ENCODE measurements at places on chromosomes 1 and 21.

DNA sequence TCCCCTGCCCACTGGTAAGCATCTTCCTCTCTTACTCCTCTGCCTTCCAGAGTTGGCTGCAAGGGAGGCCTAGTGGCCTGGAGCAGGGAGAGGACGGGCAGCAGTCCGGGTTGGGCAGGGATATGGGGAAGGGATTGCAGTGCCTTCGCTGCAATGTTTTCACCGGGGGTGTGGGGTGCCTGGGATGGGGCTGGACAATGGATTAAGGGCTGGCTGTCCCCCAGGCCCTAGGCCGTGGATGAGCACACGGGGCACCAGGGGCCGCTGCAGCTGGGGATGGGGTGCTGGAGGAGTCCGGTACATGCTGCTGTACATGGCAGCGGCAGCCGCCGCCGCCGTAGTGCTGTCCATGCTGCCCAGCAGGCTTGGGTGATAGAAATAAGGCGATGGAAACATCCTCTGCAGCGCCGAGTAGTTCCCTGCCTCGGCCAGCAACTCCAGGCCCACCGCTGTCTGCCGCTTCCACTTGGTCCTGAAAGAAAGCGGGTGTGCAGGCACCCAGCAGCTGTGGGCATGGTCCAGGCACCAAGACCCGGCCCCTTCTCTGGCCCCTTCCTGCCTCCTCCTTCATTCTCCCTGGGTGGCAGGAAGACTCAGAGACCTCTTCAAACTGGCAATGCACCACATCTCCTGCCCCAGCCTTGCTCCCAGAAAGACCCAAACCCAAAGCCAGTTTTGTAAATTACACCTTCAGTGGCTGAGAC, 4.8 kb downstream of the BARHL2 start:
- DNase-seq = no peak

- peak; percentile 30 for DNase-seq
Observed at GRCh38 chr21:41868062-41868710, 11.0 kb downstream of the PRDM15 start.

GRCh38 chr1:186304982-186305949, 69.8 kb downstream of the TPR start:
- DNase-seq = no peak

GRCh38 chr1:117810553-117810952, 118.9 kb downstream of the GDAP2 start:
- DNase-seq = no peak

- DNase-seq = no peak
Observed at GRCh38 chr1:33008051-33008914, 28.4 kb downstream of the AK2 start.

- DNase-seq = peak; percentile 88
Observed at GRCh38 chr1:167617153-167618147, 12.6 kb upstream of the RCSD1 start.

- no peak for DNase-seq
Observed at GRCh38 chr21:22763442-22763841, 1765.2 kb downstream of the NCAM2 start.

DNA sequence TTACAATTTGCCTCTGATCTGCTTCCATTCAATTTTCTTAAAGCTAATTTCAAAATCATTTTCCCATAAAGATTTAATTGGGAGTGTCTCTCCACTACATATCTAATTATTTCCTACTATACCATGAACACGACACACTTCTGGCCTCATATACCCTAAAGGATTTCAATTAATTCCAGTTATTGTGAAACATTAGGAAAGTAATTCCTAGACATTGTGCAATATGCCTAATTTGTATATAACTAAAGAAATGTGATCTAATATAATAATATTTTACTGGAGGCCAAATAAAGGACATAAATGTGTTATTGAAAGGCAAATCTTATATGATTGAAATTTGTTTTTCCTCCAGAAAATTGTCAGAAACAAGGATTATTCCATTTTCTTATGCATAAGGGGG, 727.2 kb upstream of the ADGRL2 start:
- no peak for DNase-seq

DNA sequence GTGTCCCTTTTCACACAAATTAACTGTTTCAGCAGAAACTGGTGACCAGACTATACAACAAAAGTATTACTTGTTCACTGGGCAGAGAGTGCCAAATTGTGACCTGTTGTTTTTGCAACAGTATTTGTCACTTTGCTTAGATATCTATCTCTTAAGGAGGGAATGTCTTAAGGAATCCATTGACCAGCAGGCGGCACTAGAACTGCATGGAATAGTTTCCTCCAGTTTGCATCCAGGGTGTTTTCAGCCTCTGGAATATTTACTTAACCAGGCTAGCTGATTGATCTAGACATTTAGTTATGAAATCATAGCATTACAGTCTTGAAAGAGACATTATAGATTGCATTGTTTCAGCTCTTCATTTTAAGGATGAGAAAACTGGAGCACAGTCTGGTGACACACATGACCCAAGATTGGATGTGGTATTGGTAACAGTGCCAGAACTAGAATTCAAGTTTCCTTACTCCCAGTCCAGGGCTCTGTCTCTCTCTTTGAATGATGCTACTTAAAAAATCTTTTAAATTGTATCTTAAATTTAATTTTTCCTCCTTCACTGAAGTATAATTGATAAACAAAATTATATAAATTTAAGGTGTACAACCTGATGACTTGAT, 16.9 kb downstream of the RPTN start:
- DNase-seq = no peak

DNA sequence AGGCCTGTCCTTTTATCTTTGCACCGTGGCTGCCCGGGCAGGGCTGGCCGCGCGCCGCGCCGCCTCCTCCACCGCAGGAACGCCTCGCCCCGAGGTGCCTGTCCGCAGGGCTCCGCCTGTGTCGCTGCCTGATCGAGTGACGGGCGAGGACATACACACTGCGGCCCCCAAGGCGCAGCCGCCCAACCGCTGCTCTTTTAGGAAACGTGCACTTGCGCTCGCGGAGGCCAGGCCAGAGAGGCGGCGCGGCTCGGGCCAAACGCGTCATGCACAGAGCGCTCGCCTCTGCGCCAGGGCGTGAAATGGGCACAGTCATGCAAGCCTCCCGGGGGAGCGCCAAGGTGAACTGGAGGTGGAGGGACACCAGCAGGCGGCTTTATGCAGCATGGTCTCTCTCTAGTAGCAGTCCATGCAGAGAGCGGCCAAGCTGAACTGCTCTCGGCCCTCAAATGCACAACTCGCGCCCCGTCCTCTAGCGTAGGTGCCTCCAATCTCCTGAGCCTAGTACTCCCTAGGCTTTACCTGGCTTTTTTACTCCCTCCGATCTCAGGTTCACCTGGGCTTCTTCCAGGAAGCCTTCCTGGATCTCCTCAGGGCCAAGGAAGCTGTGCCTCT, 12.9 kb downstream of the TRABD2B start:
- DNase-seq = no peak

DNA sequence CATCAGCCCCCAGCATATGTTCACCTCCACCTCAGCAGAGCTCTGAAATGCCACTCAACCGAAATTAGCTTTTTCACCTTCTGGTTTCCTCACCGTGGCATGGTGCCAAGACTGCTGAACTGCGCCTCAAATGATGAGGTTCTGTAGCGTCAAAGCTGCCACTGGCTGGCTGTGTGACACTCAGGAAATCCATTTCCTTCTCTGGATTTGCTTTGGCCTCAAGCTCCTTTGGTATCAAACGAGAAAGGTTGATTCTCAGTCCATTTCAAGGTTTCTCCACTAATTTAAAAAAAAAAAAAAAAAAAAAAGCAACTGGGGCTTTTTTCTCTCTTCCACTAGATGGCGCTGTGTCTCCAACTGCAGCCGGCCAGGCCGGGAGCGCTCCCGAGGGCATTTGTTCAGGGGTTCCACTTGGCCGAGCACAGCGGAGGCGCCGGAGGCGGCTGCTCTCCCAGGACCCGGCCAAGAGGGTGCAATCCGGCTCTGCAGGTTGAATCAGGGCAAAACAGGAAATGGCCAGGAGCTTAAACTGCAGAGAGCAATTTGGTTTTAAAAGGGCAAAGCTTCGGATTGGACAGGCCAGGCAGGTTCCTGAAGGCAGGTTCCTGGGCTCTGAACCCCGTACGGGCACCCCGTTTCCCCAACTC, 26.5 kb upstream of the PLA2G2C start:
- DNase-seq = peak; percentile 78

DNA sequence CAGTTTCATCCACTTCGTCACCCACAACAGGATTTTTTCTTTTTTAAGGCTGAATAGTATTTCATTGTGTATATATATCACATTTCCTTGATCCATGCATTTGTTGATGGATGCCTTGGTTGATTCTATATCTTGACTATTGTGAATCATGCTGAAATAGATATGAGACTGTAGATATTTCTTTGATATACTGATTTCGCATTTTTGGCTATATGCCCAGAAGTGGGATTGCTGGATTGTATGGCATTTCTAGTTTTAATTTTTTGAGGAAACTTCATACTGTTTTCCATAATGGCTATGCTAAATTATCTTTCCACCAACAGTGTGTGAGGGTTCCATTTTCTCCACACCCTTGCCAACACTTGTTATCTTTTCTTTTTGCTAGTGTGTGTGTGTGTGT, 5.0 kb downstream of the GUCA2B start:
- no peak for DNase-seq

GRCh38 chr1:56709995-56710394, 64.9 kb downstream of the PRKAA2 start:
- no peak for DNase-seq

GRCh38 chr1:210598135-210598652, 269.5 kb downstream of the HHAT start:
- peak; percentile 61 for DNase-seq

DNA sequence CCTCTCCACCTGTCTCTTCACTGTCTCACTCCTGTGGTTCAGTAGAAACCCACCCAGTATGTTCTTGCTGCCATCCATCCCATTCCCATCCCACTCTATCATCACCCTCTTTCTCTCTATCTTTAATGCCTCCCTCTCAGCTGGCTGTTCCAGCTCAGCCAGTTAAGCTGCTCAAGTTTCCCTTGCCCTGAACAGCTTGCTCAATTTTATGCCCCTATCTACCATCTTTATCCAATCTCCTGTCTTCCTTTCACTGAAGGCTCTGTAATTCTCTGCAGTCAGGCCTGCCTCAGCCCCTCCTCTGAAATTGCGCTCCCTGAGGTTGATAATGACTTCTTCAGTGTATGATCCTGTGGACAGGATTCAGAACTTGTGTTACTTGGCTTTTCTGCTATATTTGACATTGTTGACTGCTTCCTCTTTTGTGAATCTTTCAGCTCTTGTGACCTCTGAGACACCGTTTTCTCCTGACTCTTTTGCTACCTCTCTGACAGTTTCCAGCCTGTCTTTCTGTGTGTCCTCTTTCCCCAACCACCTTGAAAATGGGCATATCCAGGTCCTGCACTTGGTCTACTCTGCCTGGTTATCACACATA, 13.9 kb upstream of the BCAR3 start:
- no peak for DNase-seq

- peak; percentile 87 for DNase-seq
Observed at GRCh38 chr1:87335175-87335884, 6.7 kb downstream of the LMO4 start.

DNA sequence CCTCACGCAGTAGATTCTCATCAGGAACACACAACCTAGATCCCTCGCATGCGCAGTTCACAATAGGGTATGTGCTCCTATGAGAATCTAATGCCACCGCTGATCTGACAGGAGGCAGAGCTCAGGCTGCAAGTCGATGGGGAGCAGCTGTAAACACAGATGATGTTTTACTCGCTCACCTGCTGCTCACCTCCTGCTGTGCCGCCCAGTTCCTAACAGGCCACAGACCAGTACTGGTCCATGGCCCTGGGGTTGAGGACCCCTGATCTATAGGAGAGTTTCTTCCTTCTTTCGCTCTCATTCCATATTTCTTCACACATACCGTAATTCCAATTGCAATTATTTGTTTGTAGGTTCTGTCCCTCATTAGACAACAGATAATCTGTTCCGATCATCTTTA, 103.4 kb downstream of the CLEC20A start:
- DNase-seq = no peak

- no peak for DNase-seq
Observed at GRCh38 chr1:205578780-205579571, 52.8 kb downstream of the ELK4 start.

GRCh38 chr1:111176678-111177077, 23.8 kb downstream of the DENND2D start:
- DNase-seq = no peak

- DNase-seq = no peak
Observed at GRCh38 chr1:233509526-233509925, 104.4 kb upstream of the KCNK1 start.

DNA sequence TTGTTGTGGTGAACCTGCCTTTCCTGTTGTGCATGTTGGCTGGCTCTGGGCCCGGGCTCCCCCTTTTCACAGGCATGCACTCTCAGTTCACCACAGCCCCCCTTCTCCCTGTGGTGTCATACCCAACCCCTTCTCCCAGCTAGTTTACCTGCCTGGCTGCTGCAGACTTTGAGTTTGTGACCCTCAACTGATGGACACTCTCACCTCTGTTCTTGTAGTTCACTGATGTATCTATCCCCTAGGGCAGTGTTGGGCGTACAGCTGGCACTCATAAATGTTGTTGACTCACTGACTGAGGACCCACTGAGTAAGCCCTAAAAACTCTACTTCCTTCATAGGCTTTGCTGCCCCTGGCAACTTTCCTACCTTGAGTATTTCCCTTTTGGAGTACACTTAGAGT, 54.9 kb downstream of the WDR64 start:
- DNase-seq = no peak

DNA sequence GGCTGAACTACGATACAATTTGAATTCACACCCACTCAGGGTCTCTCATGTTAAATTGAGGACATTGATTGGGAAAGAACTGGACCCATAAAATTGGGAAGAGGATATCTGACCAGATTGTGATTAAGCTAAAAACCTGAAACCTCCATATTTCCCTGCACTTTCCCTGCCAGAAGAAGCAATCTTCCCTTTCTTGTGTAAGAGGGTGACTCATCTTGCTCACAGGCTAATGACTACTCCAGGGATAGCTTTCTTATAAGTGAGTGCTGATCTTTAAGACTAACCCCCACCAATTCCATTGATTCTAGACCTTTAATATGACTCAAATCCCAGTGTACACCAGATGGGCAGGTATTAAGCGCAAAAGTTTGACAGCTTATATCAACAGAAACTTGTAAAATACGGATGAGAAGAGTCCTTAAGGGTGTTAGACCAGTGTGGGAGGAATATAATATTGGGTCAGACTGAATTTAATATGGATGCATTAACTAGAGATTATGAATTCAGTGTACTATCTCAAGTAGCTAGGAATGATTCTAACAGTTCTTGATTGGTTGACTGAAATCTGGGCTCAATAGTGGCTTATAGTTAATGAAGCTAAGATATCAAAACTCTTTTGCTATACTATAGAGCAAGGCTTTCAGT, 12.1 kb upstream of the SGIP1 start:
- DNase-seq = no peak

DNA sequence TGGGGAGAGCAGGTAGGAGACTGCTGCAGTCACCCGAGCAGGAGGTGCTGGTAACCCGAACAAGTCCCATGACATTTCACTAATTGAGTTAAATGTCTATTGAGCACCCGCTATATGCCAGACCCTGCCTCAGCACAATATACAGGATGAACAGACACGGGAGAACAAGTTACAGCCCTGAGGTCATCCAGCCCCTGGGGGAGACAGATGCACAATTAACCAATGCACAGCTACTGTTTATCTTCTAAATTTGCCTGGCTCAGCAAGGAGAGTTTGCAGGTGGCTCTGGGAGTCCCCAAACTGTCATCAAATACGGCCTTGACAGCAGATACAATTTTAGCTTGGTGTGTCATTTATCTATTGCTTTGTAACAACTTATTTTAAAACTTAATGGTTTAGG, 18.1 kb downstream of the CITED4 start:
- no peak for DNase-seq

GRCh38 chr1:192703283-192704206, 67.6 kb downstream of the RGS13 start:
- no peak for DNase-seq

GRCh38 chr1:153977250-153978240, at the start of gene JTB:
Gene JTB (minus strand): TSS chr1:153977674. CDS start chr1:153977252, 422 bp downstream.
- DNase-seq = peak; percentile 95

- DNase-seq = no peak
Observed at GRCh38 chr1:33256221-33256470, 146 bp upstream of the ZNF362 start.

Data from Peyer's patch (tissue), 4 donors.